Uterus (tissue), 4 donors: ENCODE measurements at places on chromosomes 11 and 22. TPM values are rescaled to one million over a fixed set of nuclear protein-coding genes. Genes with fewer than 3 reads are reported as not detected.

- H3K27me3 ChIP-seq: no peaks in the 10 kb centered on the region
- no peak overlapping the region for H3K4me3 ChIP-seq
- no peaks in the 10 kb centered on the region for H3K36me3 ChIP-seq
- DNase-seq: no peak
- peak overlapping the region; percentile 54 for H3K27ac ChIP-seq
These were observed 4.9 kb downstream of the ATP5MGL start for GRCh38 chr22:42635531-42635930.

- no peak overlapping the region for H3K4me3 ChIP-seq
These were observed 27.9 kb upstream of the GRK3 start for GRCh38 chr22:25536589-25536988.

DNA sequence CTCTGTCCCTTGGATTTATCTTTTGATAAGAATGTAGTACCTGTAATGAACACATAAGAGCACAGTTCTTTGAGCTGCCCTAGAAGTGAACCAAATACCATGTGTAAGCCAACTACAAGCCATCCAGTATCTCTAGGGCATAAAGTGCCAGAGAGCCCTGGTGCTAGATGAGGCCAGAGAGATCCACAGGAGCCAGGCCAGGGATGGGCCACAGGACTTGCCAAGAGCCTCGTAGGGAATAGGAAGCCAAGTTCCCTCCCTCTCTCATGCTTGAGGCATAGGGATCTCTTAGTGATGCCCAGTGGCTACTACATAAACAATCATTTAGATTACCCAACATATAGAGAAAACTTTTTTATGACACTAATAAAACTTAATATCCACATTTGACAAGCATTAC lies 64.8 kb upstream of the FAR1 start:
- no peaks in the 10 kb centered on the region for H3K4me1 ChIP-seq
- H3K27ac ChIP-seq: no peak overlapping the region
- H3K27me3 ChIP-seq: no peaks in the 10 kb centered on the region
- no peaks in the 10 kb centered on the region for H3K36me3 ChIP-seq
- no peak for DNase-seq
- H3K4me3 ChIP-seq: no peak overlapping the region

- DNase-seq: no peak
- H3K36me3 ChIP-seq: no peaks in the 10 kb centered on the region
- no peaks in the 10 kb centered on the region for H3K27me3 ChIP-seq
- H3K4me1 ChIP-seq: no peaks in the 10 kb centered on the region
- no peak overlapping the region for H3K27ac ChIP-seq
- no peak overlapping the region for H3K4me3 ChIP-seq
These were observed 12.2 kb upstream of the VPS37C start for GRCh38 chr11:61173456-61173855.

DNA sequence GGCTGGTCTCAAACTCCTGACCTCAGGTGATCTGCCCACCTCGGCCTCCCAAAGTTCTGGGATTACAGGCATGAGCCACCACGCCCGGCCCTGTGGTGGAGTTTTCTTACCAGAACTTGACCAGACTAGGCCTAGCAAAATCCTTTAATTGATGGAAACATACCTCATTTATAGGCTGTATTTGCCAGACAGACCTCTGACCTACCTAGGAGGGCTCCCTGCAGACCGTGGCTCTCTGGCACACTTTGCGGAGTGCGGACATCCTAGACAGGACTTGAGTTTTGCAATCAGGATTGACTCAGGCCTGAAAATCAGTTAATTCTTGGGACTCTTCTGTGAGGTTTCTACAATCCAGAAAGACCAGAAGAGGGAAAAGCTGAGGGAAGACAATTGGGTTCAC lies 53.1 kb downstream of the FEZ1 start:
- no peak overlapping the region for H3K4me3 ChIP-seq
- no peaks in the 10 kb centered on the region for H3K4me1 ChIP-seq
- no peak for DNase-seq
- no peaks in the 10 kb centered on the region for H3K27me3 ChIP-seq
- H3K27ac ChIP-seq: no peak overlapping the region

- H3K4me3 ChIP-seq: peak overlapping the region; percentile 62
- H3K27ac ChIP-seq: peak overlapping the region; percentile 95
- no peaks in the 10 kb centered on the region for H3K27me3 ChIP-seq
These were observed 826 bp upstream of the EEF1G start for GRCh38 chr11:62574363-62575071.

- no peak overlapping the region for H3K4me3 ChIP-seq
- H3K27me3 ChIP-seq: no peaks in the 10 kb centered on the region
- H3K36me3 ChIP-seq: no peaks in the 10 kb centered on the region
- H3K27ac ChIP-seq: no peak overlapping the region
- no peaks in the 10 kb centered on the region for H3K4me1 ChIP-seq
These were observed 72.4 kb upstream of the VSTM5 start for GRCh38 chr11:93922830-93923229.

DNA sequence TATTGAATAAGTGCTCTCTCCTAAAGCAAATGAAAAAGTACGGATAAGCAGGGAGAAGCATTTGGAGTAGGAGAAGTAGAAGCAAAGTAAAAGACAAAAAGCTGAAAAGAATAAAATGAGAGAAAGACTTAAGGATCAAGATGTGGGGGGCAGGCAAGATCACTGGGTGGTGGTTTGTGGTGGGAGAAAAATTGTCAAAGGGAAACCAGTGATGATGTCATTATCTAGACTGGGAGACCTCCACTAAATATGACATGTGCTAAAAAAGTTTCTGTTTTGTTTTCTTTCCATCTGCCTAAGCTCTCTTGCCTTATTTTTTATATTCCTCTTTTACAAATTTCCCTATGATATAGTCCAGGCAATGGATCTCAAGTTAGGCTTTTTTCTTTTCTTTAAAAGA lies 14.8 kb upstream of the MAML2 start:
- H3K4me3 ChIP-seq: no peak overlapping the region
- no peak overlapping the region for H3K27ac ChIP-seq
- H3K4me1 ChIP-seq: no peaks in the 10 kb centered on the region
- H3K36me3 ChIP-seq: no peaks in the 10 kb centered on the region
- no peak for DNase-seq
- no peaks in the 10 kb centered on the region for H3K27me3 ChIP-seq

Gene SCARF2
- total RNA-seq: 28.8 TPM

Gene OR2AG1
- not detected for total RNA-seq

Gene RFPL3
- not detected for total RNA-seq

Gene GAL
- not detected for total RNA-seq

Gene UPK2
- not detected for total RNA-seq
